ENCODE measurements at places on chromosomes 1 and 21. TPM values are rescaled to one million over a fixed set of nuclear protein-coding genes. Genes with fewer than 3 reads are reported as not detected.

GRCh38 chr1:224266915-224267856 is 62.8 kb downstream of the NVL start:
- H3K27ac ChIP-seq, result no peak overlapping the region
- H3K36me3 ChIP-seq, result peaks cover 3% of the 10 kb centered on the region
- no peak overlapping the region for H3K4me3 ChIP-seq
- no peaks in the 10 kb centered on the region for H3K4me1 ChIP-seq
- no peak for DNase-seq

GRCh38 chr1:29579821-29580425 is 343.6 kb downstream of the PTPRU start:
- no peak for DNase-seq
- H3K4me3 ChIP-seq, result no peak overlapping the region
- H3K36me3 ChIP-seq, result no peaks in the 10 kb centered on the region
- no peaks in the 10 kb centered on the region for H3K4me1 ChIP-seq
- no peaks in the 10 kb centered on the region for H3K27me3 ChIP-seq

DNA sequence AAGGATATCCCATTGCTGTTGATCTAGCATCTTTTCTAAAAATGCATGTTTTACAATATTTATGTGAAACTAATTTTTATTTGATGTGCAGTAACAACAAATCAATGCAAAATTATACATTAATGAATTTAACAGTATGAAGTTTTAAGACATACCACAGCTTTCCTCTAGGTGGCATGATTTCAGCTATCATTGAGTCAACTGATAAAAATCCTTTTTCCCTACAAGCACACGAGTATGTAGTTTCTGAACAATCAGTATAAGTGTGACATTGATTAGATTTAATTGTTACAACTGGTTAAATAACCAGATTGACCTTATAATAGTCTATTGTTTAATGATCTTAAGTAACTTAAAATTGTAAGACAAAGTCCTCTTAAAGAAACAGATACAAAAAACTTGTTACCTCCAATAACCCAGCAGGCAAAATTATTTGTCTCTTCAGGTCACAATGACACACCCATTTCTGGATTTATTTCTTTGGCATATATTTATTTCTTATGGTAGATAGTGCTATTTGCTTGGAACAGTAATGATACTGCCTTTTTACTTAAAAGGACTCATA is 5.8 kb upstream of the TGFB2 start:
- no peaks in the 10 kb centered on the region for H3K4me1 ChIP-seq
- no peak for DNase-seq
- H3K27me3 ChIP-seq, result no peaks in the 10 kb centered on the region
- H3K36me3 ChIP-seq, result no peaks in the 10 kb centered on the region
- no peak overlapping the region for H3K4me3 ChIP-seq

The FCAMR gene
- not detected for total RNA-seq

The LPGAT1 gene
- total RNA-seq, result 50.0 TPM

DNA sequence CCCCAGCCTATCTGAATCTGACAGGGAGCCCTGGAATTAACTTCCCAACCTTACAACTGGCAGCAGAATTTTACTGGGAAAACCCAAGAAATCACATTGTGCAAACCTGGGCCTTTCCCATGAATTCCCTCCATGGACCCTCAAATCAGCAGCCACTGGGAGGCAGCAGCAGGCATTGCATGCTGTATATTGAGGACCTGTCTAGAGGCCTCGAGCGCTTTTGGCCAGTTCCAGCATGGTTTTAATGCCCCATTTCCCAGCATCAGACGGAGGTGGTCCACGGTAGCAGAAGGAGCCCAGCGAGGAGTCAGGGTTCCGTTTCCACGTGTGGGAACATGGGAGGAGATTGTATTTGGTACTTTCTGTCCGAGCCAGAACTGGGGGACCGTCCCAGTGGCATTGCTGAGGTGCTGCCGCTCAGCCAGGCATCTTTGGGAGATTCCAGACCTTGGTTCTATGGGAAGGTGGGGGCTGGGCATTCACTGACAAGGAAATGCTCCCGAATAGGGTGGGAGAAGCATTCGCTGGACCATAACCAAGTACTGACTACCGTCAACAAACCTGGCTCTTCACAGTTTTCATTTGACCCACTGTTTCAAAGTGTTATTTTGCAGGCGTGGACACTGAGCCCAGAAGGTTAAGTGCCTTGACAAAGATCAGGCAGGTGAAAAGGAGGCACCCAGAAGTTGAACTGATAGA is 15.9 kb downstream of the BMP8A start:
- no peaks in the 10 kb centered on the region for H3K4me1 ChIP-seq
- peak; percentile 9 for DNase-seq
- no peaks in the 10 kb centered on the region for H3K36me3 ChIP-seq
- H3K4me3 ChIP-seq, result no peak overlapping the region

The SLC1A7 gene
- 1.4 TPM for total RNA-seq

The TMEM269 gene
- not detected for total RNA-seq

DNA sequence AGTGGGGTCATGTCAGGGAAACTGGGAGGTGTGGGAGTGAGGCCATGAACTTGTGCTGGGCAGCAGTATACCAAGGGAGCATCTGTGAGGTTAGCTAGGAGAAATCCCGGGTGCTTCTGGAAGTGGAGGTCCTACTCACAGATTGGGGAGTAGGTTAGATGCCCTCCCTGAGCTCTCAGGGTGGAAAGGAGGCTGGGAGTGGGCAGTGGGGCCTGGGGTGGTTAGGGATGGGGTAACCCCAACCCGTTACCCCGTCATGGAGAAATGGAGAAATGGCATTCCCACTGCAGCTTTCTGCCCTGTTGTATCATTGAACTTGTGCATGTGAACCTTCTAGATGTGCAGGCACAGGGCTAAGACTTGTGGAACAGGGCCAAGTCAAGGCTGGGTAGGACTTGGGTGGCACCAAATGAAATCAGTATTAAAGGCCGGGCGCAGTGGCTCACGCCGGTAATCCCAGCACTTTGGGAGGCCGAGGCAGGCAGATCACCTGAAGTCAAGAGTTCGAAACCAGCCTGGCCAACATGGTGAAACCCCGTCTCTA is 27.2 kb downstream of the EXOC8 start:
- no peak for DNase-seq
- H3K27ac ChIP-seq, result no peak overlapping the region
- no peaks in the 10 kb centered on the region for H3K36me3 ChIP-seq
- no peak overlapping the region for H3K4me3 ChIP-seq
- no peaks in the 10 kb centered on the region for H3K27me3 ChIP-seq

DNA sequence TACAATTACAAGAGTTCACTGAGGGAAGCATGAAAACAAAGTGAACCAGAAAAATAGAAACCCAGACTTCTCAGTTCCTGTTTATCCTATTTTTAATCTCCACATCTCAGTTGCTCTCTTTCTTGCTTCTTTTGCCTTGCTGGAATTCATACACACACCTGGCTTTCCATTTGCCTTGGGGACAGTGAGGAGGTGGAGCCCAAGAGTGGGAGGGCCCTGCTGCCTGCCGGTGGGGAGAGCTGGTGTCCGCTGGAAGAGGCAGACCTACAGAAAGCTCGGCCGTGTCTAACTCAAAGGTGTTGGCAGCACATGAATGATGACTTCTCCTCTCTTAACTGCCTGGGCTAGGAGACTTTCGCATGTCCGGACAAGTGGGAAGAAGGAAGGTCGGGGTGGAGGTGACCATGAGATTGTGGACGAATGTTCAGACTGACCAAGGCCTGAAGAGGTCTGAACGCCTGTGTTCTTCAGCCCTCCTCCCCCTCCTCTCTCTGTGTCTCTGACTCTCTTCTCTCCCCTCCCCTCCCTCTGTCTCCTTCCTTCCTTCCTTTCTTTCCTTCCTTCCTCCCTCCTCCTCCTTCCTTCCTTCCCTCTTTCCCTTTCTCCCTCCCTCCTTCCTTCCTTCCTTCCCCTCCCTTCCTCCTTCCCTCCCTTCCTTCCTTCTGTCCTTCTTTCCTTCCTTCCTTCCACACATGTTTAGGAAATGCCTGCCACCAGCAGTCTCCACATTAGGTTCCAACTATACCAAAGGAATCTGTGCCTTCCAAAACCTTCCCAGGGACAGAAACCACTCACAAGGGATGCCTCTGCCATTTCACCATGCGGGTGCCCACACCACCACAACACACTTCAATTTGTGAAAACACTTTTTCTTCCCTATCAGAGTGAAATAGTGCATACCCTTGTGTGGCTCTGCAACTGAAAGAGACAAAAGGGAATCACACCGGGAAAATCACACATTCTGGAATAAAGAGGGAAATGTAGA is 157.3 kb upstream of the RUNX1 start:
- H3K27ac ChIP-seq, result peak overlapping the region; percentile 1
- H3K4me1 ChIP-seq, result no peaks in the 10 kb centered on the region
- H3K36me3 ChIP-seq, result no peaks in the 10 kb centered on the region

Measured in aorta (tissue), 5 donors.